ENCODE measurements at places on chromosomes 16 and 17. TPM values are rescaled to one million over a fixed set of nuclear protein-coding genes. Genes with fewer than 3 reads are reported as not detected.

CCDC137 gene
- total RNA-seq = 77.5 TPM

GRCh38 chr17:82820278-82821251 is 19.3 kb downstream of the ZNF750 start:
- no peak for DNase-seq

TMIGD1 gene
- not detected for total RNA-seq

GRCh38 chr17:74761931-74762330 is 13.5 kb downstream of the NHERF1 start:
- DNase-seq = no peak

GRCh38 chr16:56967733-56968132 is 6.0 kb downstream of the CETP start:
- no peak for DNase-seq

- DNase-seq = no peak
These were observed 26.6 kb upstream of the ST6GALNAC1 start for GRCh38 chr17:76670020-76670717.

DNA sequence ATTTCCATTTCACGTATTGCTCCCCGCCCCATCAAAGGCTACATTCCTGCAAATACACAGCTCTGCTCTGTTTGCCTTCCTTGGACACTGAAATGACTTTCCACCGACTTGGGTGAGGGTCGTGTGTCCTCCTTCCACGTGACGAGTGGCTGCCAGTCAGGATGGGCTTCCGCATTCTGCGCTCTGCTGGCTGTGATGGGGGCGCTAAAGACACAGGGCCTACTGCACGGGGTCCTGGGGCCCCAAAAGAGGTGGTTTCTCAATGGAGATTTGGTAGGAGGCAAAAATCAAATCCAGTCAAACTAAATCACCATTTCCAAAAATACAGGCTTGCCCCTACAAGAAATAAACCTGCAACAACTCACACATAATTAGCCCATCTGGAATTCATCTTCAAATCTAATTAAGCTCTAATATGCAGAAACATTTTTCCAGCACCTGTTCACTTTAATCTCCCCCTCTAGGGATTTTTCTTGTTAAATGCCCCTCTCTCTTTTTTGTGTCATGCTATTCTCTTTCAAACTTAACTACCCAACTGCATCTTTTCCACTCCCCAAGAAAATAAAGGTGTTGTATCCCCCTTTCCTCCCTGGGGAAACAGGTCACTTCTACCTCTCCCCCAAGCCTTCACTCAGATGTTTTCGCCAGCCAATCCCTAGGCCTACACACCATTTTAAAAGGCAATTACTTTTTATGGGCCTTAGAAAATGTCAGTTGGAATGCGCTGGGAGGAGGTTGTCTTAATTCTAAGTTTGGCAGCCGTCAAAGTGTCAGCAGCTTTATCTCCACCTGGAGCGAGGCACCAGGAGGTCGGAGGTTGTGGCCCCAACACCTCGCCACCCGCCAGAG is 21.9 kb upstream of the FAAP100 start:
- DNase-seq = no peak

DNA sequence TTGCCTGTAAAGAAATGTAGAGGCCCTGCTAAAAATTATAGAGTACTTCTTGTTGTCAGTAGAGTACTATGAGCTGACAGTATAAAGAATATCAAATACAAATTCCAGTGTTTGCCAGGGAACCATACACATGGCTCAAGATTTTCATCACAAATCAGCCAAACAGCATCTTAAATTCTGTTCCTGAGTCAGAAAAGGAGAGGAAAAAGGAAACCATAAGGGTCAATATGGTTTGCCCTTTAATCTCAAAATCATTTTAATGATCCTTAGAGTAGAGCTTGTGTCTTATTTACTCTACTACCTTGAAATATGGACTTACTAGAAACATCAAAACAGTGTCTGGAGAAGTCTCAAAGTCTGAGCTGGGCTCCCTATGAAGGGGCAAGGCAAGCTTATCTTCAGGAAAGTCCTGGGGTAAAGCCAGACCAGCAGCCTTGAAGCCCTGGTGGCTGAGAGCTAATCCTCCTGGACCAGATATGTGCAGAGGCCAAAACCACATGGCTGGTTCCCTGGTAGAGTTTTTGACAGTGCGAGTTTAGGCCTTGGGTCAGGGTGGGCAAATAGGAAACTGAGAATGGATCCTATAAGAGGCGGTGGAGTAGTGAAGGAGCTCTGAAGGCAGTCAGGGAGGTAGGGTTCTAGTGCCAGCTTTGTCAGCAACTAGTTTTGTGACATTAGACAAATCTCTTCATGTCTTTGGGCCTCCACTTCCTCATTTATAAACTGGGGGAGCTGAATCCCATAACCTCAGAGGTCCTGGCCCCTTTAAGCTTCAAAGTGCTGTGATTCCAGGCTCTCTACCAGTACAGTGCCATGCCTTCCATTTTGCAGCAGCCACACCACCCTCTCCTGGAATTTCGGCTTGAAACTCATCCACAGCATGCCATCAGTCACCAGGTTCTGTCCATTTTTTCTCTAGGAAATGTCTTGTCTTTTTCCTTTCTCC is 38.9 kb downstream of the MRTFB start:
- no peak for DNase-seq

GRCh38 chr17:2138318-2138717 is 83.4 kb downstream of the HIC1 start:
- no peak for DNase-seq

- no peak for DNase-seq
These were observed 22.7 kb upstream of the KIF19 start for GRCh38 chr17:74303305-74303704.

MFSD11 gene
- total RNA-seq = 24.9 TPM
